ENCODE measurements at places on chromosomes 6 and 20.

DNA sequence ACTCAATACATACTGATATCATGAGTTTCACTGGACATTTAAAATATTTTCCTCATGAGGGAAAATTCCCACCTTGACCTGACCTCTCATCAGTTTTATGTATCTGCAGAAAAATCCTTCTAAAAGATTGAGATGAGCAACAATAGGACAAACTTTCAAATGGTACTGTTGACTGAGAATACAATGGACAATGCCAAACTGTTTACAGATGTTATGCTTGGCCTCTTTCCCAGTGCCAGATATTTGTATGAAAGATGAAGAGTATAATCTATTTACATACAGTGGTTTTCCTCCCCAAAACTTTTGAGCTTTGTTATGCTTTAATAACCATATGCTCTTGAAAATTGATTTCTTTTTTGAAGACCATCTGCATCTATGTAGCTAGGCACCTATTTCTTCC, 245.1 kb upstream of the RSPO3 start:
- no peak for DNase-seq

- no peak for DNase-seq
Measured at GRCh38 chr6:52454556-52454955, 34.4 kb downstream of the EFHC1 start.

- no peak for DNase-seq
Measured at GRCh38 chr6:56831334-56831733, 123.6 kb upstream of the BEND6 start.

DNA sequence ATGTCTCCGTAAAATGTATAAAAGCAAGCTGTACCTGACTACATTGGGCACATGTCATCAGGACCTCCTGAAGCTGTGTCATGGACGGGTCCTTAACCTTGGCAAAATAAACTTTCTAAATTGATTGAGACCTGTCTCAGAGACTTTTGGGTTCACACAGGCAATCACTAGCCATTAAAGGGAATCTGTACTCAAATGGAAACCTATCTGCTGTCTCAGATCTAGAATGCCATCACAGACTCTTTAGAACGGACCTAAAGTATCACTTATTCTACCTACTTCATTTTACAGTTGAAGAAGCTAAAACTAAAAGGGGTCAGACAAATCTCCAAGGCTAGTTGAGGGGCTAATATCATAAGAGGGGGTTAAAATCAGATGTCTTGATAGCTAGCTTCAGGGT, 11.1 kb downstream of the SAMD3 start:
- no peak for DNase-seq

DNA sequence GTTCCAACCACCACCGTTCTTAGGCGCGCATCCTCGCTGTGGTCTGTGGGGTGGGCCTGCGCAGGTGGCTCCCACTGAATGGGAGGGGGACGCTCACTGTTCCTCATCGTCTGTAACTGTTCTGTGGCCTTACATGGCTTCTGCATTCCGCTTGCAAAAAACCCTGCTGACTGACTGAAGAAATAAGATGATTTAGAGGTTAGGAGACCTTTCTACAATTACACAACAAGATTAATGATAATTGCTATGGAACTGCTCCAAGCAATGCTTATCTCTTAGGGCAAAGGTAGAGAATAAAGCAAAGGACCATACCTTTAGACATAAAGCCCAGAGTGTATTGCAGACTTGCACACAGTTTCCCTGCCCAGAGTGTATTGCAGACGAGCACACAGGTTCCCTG, 14.4 kb upstream of the DACT2 start:
- no peak for DNase-seq

DNA sequence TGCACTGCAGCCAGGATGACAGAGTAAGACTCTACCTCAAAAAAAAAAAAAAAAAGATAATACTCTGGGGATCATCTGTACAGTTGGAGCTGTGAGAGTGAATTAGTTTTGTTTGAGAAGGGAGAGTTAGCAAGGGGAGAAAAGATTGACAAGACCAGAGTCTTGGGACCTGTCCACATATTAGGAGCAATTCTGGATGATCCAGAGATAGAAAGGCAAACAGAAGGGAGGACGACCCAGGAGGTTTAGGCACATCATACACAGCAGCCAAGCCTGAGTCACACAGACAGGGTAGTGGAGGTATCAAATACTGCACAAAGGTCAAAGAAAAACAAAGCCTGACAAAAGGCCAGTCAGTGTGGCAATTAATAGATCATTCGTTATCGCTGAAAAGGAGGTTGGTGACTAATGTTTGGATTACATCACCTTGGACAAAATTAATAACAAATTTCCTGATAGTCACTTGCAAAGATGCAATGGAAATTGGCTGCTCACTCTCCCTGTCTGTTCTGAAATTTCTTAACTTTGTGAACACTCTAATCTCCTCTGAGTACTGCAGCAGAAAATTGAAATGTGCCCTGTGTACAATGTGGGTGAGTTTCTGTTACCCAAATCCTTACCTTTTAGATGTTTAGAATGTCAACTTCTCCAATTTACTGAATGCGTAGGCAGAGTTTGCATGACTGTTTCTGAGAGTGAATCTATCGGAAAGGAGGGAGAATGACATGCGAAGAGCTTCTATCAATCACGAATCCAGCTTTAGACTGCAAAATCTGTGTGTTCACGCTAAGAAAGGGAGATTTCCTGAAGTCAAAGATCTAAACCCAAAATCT, 105.4 kb downstream of the TSHZ2 start:
- no peak for DNase-seq

GRCh38 chr6:77740380-77740779, 87.5 kb downstream of the MEI4 start:
- DNase-seq: peak; percentile 9

DNA sequence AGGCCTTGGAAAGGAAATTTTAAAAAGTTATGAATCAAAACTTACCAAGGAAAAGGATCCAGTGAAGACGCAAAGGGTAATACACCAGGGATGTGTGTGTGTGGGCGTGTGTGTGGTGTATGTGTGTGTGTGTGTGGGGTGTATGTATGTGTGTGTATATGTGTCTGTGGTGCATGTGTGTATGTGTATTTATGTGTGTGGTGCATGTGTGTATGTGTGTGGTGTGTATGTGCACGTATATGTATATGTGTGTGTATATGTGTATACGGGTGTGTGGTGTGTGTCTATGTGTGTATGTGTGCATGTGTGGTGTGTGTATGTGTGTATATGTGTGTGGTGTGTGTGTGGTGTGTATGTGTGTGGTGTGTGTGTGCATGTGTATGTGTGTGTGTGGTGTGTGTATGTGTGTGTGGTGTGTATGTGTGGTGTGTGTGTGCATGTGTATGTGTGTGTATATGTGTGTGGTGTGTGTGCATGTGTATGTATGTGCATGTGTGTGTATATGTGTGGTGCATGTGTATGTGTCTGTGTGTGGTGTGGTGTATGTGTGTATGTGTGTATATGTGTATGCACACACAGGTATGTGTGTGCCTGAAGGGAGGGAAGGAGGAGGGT, 176.1 kb upstream of the SUPT3H start:
- DNase-seq: no peak

DNA sequence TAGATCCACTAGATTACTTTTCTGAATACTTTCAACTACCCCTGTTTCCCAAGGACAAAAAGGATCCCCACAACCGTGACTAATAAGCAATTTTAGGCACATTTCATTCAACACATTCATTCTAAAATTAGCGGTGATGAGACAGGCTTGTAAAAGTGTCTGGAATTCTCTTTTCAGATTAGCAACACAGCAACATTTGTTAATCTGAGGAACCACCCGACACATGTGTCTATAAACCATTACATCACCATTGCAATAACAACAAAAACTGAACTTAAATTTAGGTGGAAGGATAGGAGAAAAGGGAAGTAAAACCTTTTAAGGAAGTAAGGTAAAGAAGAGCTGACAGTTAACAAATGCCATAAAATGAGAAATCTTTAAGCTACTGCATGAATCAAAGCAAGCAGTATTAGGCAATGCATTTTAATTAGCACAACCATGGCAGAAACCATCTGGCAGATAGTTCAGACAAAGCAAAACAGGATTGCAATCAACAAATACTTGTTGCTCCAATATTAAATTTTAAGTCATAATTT, 49.1 kb downstream of the MAP3K7 start:
- DNase-seq: peak; percentile 97

DNA sequence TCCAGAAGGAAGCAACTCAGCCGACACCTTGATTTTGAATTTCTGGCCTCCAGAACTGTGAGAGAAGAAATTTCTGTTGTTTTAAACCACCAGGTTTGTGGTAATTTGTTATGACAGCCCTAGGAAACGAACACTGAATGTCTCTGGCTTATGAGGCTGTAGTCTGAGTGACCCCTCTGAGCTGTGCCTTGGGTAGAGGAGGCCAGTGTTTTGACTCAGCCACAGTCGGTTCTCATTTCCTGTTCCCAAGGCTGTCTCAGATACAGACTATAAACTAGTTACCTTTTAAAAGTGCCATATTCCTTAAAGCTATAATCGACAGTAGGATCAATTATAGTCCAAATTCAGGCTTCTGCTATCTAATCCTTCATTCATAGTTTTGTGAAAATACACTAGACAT, 391.2 kb upstream of the MAP3K7 start:
- DNase-seq: no peak

DNA sequence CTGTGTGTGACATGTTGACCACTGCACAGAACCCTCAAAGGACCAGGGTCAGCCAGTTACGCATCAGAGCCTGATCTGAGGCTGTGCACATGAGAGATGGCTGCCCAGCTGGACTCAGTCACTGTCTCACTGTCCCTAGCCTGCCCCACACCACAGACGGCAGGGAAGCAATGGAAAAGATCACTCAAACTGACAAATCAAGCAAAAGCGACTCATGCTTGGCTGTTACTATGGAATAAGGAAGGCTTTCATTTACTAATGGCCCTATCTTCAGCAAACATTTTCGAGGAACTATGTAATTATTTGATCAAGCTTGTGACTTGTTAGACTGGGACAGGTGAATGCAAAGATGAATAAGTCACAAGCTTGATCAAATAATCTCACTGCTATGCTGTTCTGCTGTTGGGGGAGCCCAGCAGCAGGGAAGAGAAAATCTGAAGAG, 137.0 kb downstream of the SLC23A2 start:
- DNase-seq: no peak

DNA sequence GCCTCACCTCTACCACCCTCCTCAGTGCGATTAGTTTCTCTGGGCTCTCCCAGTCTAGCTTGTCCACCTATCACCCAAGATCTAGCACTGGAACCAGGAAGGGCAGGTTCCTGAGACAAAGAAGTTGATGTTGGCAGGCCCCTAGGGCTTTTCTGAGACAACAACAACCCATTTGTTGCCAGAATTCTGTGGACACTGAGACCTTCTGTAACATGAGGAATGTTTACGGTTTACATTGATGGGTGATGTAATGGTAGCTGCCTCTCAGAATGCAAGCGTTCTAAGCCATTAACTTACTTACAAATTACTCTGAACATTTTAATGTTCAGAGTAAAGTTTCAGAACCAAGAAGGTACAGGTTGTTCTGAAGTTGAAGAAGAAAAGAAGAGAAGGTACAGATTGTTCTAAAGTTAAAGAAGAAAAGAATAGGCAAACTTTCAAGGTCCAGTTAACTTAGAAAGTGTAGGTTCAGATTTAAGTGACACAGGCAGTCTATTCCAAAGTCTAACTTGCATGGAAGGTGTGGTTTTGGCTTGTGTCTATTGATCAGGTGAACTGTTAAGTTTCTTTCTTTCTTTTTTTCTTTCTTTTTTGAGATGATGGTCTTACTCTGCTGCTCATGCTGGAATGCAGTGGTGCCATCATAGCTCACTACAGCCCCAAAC, 3.7 kb upstream of the MED23 start:
- no peak for DNase-seq

- no peak for DNase-seq
Measured at GRCh38 chr6:75791881-75792280, 42.8 kb downstream of the MYO6 start.

DNA sequence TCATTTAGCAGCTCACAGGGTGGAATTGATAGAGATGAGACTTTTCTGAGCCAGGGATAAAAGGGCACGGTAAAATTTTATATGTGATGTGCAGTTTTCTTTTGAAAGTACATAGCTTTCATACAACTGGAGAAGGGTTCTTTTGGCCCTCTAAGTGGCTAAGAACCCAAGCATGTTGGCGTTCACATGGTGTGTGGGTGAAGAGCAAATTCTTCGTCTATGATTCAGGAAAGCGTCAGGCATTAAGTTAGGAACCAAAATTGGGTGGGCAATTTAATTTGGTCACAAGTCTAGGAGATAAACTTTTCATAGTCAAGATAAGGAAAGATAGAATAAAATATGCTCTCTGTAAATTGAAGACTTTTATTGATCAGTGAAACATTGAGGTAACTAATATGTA, 153.9 kb downstream of the UTRN start:
- no peak for DNase-seq

DNA sequence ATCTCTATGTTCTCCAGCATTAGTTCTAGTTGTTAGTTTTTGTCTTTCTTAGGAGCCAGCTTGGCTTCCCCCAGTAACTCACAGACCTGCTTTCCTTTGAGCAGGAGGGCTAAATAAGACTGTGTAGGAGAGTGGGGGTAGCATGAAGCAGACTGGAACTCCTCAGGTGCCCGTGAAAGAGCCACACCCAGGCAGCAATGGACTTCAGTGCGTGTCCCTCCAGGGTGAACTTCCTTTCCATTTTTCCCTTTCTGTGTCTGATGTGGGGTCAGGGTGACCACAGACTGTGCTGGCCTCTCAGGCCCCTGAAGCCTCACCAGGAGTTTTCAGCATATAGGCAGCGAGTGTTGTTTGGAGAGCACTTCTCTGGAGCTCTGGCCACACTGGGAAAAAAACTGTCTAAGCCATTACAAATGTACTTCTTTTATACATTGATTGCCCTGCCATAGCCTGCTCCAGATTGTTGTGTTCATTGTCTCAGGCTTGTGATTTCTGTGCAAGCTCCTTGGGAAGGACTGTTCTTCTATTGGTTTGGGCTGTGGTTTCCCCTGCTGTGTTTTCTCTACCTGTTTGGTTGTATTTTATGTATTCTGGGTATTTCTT, 55.7 kb downstream of the SH3BGRL2 start:
- DNase-seq: no peak

GRCh38 chr20:59322585-59323454, 22.4 kb downstream of the EDN3 start:
- DNase-seq: peak; percentile 2

GRCh38 chr6:150865406-150866146, at the start of gene MTHFD1L:
Gene MTHFD1L (plus strand): TSS chr6:150865702. CDS start chr6:150865823, 121 bp downstream.
- DNase-seq: peak; percentile 90
